GM13977 (cell line): ENCODE measurements at places on chromosomes 7 and 10.

GRCh38 chr10:30000802-30001571, 58.4 kb downstream of the JCAD start:
- no peak for DNase-seq

- DNase-seq: no peak
These were observed 8.4 kb downstream of the DBNL start for GRCh38 chr7:44052771-44053365.

GRCh38 chr10:91880310-91880709, 29.0 kb downstream of the FGFBP3 start:
- no peak for DNase-seq

DNA sequence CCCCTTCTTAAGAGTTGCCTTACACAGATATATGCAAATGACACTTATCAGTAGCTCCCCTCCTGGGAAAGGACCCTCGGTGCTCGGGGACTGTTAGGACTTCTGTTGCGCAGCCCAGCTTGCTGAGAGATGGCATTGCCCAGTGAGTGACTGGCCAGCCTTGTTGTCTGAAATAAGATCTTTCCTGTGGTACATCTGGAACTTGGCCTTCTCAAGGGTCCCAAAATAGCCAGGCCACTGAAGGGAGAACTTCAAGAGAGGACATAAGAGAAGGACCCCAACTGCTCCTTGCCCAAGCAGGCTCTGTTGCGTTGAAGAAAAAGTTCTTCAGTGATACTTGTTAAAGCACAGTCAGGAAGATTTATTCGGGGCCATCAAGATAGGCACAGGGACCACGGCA, 17.3 kb downstream of the BAG3 start:
- DNase-seq: no peak

- DNase-seq: no peak
These were observed 73.5 kb downstream of the TFPI2 start for GRCh38 chr7:93817004-93817403.

DNA sequence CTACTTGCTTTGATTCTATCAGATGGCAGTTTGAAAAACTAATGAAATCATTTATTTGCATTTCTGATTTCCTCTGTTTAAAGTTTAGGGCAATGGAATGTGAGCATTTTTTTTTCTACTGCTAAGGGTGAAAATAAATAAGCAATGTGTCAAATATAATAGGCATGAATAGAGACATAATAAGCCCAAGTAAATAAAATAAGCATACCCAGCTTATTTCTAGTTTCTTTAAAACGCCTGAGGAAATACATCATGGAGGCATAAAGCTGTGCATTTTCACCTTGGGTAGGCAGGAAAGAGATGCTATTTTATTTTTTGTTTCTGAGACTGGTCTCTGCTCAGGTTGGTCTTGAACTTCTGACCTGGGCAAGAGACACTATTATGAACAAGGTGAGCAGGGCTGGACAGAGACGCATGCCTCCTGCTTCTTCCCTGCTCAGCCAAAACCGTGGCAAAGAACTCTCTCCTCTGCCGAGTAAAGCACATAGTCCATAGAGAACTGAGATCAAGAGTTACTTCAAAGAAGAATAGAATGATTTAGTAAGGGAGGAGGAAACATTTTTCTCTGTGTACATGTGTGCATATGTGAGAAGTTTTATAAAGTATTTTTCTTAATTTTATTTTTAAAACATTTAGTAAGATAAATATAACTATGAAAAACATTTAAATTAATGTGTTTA, 138.1 kb downstream of the GNAI1 start:
- no peak for DNase-seq

GRCh38 chr10:46050941-46051623, 5.0 kb upstream of the MSMB start:
- no peak for DNase-seq

- DNase-seq: no peak
These were observed 55.4 kb downstream of the GPR26 start for GRCh38 chr10:123721441-123722049.

GRCh38 chr7:47600199-47601118, 18.5 kb upstream of the TNS3 start:
- no peak for DNase-seq

DNA sequence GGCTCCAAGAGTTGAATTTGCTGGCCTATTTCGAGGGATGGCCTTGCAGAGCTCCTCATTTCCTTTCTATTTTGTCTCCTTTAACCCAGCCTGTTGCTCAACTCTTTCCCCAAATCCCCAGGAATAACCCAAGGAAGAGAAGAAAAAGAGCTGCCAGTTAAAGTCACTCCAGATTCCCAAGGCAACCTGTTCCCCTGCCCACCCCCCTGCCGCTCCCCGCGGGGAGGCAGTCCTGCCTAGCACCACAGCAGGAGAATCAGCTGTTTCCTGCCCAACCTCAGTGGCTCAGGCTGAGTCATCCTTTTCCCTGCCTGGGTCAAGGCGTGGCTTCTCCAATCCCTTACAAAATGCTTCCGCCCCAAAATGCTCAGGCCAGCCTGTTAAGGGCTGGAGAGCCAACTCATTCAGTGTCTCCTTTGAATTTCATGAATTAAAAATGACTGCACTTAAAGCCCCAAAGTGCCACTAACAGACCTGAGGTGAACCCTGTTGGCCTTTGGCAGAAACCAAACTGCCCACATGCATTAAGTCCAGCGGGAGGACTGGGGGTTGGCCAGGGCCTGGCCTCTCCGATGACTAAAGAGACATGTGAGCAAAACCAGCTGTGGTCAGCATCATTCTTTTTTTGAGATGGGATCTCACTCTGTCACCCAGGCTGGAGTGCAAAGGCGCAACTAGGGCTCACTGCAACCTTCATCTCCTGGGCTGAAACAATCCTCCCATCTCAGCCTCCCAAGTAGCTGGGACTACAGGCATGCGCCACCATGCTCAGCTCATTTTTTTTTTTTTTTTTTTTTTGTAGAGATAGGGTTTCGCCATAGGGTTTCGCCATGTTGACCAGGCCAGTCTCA, 83.2 kb upstream of the KIF5B start:
- DNase-seq: no peak

DNA sequence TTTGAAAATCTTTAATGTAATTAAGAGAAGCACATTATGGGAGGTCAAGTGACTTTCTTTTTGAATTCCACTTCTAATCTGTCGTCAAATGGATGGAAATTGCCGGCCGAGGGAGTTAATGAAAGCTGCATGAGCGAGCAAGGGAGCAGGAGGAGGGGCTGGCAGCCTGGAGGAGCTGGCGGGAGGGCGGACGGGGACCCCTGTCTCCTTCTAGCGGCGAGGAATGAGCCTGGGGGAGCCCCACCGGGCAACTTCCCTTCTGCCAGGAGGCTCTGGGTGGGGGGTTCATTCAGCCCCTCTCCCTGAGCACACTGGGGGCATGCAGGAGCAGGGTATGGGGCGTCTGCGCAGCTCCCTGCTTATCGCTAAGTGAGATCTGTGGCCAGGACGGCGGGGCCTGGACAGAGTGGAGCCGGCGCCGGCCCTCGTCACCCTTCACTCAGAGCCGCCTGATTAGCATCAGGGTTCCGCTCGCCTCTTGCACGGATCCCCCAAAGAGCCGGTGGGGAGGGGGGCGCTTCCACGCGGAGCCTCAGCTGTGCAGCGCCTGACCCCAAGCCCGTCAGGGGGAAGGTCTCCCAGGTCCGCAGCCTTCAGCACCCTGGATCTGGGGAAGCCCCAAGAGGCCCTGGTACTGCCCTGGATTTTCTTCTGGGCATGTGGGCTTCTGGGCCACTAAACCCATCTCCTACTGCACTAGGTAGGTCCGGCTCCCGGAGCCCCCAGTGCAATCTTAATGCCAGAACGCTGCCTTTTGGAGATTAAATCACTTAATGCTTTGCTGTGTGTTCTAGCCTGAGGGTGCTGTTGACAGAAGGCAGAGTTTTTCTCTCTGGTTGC, 680.8 kb downstream of the LRMDA start:
- no peak for DNase-seq

- no peak for DNase-seq
These were observed 44.8 kb upstream of the EMX2 start for GRCh38 chr10:117497736-117498135.

DNA sequence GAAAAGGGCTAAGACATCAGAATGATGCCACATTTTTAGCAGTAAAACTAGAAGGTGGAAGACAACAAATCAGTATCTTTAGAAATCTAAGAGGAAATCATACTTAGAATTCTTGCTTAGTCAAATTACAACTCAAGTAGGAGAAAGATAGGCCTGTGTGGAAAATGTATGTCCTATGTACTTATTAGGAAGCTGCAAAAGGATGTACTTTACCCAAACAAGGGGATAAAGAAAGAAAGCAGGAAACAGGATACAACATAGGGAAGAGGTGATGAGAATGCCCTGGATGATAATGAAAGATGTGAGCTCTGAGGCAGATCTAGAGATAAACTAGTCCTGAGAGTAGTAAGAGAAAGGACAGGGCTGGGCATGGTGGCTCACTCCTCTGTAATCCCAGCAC, 54.9 kb downstream of the RNLS start:
- no peak for DNase-seq

DNA sequence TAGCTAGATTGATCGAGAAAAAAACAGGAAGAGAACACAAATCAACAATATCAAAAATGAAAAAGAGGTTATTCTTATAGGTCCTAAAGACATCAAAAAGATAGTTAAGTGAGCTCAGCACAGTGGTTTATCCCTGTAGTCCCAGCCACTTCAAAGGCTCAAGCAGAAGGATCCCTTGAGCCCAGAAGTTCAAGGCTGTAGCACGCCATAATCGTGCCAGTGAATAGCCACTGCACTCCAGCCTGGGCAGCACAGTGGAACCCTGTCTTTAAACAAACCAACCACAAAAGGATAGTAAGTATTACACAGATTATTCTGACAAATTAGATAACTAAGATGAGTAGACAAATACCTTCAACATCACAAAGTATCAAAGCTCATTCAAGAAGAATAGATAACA, 83.2 kb downstream of the HBP1 start:
- DNase-seq: no peak

DNA sequence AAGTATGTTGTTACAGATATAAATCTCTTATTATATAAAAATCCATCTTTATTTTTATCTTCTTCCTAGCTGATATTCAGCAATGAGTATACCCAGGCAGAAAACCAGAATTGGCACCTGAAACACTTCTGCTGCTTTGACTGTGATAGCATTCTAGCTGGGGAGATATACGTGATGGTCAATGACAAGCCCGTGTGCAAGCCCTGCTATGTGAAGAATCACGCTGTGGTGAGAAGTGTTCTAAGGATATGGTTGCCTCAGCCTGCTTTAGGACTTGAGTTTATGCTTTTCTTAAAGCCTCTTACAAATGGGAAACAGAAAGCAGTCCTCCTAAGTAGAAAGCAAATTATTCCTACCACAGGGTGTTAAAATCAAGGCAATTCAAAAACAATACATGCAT, 41.9 kb downstream of the TES start:
- no peak for DNase-seq

DNA sequence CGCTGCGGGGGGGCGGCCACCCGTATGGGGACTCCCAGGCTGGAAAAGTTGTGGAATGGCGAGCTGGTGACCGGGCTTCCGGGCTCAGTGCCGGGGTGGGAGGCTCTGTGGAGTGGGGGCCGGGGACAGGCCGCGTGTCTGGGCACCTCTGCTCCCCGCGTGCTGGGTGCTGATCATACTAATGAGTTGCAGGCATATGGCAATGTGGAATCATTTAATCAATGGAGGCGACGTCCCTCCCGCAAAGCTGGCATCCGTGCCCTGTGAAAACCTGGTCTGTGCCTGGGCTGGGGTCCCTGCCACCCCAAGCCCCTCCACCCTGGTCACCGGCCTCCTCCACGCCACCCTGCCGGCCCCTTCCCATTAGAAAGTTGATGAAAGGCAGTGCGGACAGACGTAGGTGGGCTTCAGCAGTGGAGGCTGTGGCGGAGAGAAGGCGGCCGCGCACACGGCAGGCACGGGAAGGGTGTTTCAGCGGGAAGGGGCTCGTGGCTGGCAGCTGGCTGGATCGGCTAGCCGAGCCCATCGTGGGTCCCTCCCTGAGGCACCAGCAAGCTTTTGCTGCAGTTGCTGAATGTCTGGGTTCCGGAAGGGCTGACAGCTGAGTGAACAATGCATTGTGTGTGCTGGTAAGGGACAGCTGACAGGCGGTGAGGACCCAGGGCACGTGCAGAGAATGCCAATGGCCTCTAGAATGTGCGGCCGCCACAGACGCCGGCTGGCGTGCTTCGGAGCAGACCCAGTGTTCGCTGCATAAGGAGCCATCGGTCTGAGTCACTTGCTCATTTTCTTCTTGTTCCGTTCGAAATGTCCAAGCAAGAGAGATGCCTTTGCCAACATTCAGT, 1.5 kb downstream of the ADGRA1 start:
- DNase-seq: no peak

GRCh38 chr7:46682836-46683624, 762.0 kb upstream of the IGFBP3 start:
- no peak for DNase-seq

DNA sequence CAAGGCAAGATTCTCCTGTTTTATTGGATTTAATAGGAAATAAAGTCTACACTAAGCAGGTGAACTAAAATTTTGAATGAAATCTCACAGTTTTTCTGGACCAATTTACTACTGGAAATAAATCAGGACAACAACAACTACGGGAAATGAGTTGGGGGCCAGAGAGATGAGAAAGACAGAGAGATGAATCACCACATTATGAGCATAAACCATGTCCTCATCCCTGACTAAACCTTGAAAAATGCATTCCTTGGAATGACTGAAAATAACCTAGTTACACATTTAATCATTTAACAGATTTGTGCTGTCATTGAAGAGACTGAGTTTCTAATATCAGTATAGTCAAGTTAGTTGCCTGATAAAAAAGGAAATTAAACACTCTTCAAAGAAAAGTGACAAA, 608.4 kb upstream of the KCND2 start:
- no peak for DNase-seq

DNA sequence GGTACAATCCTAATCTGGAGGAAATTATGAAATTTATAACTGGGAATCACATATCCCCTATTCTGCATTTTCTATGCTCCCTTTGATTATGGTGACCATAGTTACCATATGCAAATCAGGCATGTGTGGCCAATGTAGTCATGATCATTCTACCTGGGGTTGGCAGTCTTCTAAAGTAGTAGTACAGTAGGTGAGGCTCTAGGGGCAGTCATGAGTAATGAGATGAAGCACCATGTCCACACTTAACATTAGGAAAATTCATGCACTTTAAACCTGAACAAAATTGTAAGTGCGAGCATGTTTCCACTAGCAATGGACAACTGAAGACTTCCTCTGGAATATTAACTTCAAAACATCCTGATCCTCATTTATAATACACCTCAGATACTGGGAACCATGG, 545.9 kb downstream of the SUGCT start:
- DNase-seq: no peak

DNA sequence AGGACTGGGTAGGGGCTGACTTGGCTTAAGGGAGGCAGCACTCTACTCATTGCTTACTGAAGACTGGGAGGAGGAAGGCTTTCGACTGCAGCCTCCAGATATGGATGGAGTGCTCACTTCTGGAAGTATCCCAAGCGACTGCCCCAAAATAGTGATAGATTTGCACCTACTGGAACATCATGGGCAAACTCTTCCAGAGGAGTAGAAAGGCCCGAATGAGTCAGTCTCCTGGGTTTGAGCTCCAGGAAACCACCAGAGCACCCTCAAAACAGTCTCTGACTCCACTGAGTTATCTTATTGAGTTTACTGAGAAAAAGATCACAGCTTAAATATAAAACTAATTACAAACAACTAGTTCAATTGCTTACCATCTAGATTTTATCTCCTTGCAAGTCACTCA, 37.2 kb upstream of the PDLIM1 start:
- DNase-seq: no peak
